ENCODE measurements at places on chromosomes 6 and 20. TPM values are rescaled to one million over a fixed set of nuclear protein-coding genes. Genes with fewer than 3 reads are reported as not detected.

DNA sequence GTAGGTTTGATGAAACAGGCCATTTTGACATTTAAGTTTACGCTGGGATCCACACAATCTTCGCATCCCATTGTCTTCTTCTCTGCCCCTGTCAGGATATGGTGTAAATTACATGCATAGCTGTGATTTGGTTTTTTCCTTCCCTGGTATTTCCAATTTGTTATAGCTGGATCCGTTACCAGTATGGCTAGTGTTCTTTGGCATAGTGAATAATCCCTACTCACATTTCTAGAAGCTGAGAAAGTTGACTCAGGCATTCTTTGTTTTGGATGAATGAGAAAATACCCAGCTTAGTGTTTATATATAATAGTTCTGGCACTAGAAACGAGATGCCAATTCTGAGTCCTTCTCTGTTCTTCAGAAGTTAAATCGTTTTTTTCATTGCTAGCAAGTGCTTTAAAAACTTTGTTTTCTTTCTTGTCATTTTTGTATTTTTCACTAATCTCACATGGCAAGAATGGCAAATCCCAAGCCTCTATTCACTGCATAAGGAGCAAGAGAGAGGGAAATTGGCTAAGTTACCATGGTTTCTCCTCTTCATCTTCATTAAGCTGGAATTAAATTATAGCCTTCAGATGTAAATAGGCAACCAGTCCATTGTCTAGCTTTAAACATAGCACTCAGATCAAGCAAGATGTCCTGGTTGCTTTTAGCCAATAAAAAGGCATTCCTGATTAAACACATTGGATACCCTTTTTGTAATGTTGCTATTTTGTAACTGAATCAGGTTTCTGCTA, 91.9 kb upstream of the LAMP5 start:
- H3K4me1 ChIP-seq, result no peaks in the 10 kb centered on the region
- H3K4me3 ChIP-seq, result no peak overlapping the region
- H3K36me3 ChIP-seq, result no peaks in the 10 kb centered on the region
- no peak overlapping the region for H3K27ac ChIP-seq
- no peak for DNase-seq
- H3K27me3 ChIP-seq, result no peaks in the 10 kb centered on the region

GRCh38 chr6:156963712-156964700, 186.8 kb downstream of the ARID1B start:
- no peaks in the 10 kb centered on the region for H3K27me3 ChIP-seq
- H3K36me3 ChIP-seq, result no peaks in the 10 kb centered on the region
- no peak overlapping the region for H3K4me3 ChIP-seq
- DNase-seq, result peak; percentile 28

Gene OPRL1
- total RNA-seq, result 0.27 TPM

GRCh38 chr6:17710331-17710730, 3.6 kb upstream of the NUP153 start:
- H3K36me3 ChIP-seq, result no peaks in the 10 kb centered on the region
- no peak overlapping the region for H3K27ac ChIP-seq
- H3K4me1 ChIP-seq, result peaks cover 53% of the 10 kb centered on the region
- peak; percentile 24 for DNase-seq

DNA sequence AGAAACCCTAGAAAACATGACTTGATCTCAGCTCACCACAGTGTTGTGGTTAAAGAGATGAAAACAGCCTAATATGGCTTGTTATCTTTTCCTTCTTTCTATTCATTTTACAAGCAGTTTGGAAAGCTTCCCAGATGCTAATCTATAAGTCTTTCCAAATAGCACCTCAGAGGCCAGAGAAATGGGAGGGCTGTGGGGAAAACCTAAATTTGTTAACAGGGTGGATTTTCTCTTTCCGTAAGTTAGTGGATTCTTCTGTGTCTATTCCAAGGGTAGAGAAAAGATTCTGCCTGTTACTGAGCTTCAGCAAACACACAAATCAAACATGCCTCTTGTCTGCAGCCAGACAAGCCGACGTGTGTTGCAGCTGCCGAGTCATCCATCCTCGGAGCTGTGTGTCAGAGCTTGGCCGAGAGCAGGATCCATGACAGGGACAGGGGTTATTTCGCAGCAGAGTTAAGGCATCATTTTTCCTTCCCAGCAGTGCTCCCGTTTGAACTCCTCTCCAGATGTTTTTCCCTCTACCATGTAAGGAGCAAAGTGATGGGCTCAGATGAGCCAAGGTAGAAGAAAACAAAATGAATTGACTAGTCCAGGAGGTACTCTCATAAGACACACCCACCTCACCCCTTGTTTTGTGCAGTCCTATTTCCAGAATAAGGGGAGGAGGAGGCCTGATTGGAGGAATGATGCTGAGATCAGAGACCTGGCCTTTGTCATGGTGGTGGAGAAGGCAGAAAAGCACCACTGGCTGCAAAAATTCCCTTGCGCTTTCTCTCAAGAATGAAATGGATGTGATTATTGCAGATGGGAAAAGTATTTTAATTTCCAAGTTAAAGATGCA, 560.0 kb downstream of the C6orf118 start:
- no peaks in the 10 kb centered on the region for H3K4me1 ChIP-seq
- no peak overlapping the region for H3K4me3 ChIP-seq
- H3K36me3 ChIP-seq, result no peaks in the 10 kb centered on the region
- H3K27me3 ChIP-seq, result no peaks in the 10 kb centered on the region
- no peak for DNase-seq

Gene HLA-DPA1
- not detected for total RNA-seq

DNA sequence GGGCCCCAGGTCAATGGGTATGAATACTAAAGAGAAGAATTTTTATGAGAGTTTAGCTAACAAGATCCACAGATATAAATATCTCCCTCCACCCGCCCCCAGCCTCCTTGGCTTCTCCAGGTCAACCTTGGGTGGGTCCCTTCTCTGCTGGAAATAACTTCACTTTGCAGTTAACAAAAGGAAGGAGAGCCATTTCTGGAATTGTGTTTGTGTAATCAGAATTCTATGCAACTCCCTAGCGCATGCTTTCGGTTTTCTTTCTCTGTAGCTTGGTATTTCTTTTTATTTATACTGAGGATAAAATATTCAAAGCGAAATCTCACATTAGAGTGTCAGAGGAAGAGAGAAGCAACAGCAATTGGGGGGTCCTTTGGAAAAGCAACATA, 27.1 kb downstream of the RIPOR2 start:
- no peaks in the 10 kb centered on the region for H3K36me3 ChIP-seq
- H3K4me1 ChIP-seq, result peaks cover 9% of the 10 kb centered on the region
- DNase-seq, result no peak
